ENCODE measurements at places on chromosomes 5 and 9. TPM values are rescaled to one million over a fixed set of nuclear protein-coding genes. Genes with fewer than 3 reads are reported as not detected.
A peak's percentile ranks its signal among the peaks of the same experiment; 100 is the strongest.

GRCh38 chr9:128296340-128297220, 20.5 kb downstream of the SWI5 start:
- DNase-seq, result peak; percentile 19

- DNase-seq, result no peak
Observed at GRCh38 chr9:32866273-32866672, 82.9 kb downstream of the TMEM215 start.

DNA sequence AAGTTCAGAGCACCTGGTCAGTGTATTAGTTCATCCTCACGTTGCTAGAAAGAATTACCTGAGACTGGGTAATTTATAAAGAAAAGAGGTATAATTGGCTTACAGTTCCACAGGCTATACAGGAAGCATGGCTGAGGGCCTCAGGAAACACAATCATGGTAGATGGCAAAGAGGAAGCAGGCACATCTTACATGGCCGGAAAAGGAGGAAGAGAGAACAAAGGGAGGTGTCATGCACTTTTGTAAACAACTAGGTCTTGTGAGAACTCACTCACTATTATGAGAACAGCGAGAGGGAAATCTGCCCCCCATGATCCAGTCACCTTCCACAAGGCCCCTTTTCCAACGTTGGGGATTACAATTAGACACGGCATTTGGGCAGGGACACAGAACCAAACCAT, 28.8 kb upstream of the CAVIN4 start:
- no peak for DNase-seq

- no peak for DNase-seq
Observed at GRCh38 chr9:136965771-136966484, 11.4 kb upstream of the PTGDS start.

- DNase-seq, result no peak
Observed at GRCh38 chr9:113963017-113963620, 87.0 kb downstream of the ZNF618 start.

DNA sequence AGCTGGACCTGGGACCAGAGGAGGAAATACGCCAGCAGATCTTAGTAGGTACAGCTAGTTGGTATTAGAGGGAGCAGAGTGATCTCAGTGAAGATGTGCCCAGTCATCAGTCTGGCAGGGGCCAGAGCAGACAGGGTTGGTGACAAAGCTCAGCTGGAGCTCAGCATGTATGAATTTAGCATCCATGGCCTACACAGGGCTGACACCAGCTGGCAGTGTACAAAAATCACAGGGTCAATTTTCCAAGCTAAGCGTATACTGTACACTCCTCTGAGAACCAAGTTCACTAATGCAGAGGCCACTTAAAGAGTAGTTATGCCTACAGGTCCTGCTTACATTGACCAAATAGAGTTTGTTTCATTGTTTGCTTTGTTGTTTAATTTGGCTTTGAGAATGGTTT, 146.6 kb downstream of the SLC24A2 start:
- DNase-seq, result no peak

DNA sequence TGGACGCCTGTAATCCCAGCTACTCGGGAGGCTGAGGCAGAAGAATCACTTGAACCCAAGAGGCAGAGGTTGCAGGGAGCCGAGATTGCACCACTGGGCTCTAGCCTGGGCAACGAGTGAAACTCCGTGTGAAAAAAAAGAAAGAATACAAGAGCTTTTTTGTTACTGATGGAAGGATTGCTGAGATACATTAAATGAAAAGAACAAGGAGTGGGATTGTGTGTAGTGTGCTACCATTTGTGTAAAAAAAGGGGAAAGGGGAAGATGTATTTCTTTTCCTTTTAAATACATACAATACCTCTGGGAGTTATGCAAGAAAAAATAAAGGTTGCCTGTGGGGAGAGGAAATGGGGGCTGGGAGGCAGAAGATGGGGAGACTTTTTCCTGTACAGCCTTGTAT, 14.7 kb upstream of the GARNL3 start:
- DNase-seq, result no peak

DNA sequence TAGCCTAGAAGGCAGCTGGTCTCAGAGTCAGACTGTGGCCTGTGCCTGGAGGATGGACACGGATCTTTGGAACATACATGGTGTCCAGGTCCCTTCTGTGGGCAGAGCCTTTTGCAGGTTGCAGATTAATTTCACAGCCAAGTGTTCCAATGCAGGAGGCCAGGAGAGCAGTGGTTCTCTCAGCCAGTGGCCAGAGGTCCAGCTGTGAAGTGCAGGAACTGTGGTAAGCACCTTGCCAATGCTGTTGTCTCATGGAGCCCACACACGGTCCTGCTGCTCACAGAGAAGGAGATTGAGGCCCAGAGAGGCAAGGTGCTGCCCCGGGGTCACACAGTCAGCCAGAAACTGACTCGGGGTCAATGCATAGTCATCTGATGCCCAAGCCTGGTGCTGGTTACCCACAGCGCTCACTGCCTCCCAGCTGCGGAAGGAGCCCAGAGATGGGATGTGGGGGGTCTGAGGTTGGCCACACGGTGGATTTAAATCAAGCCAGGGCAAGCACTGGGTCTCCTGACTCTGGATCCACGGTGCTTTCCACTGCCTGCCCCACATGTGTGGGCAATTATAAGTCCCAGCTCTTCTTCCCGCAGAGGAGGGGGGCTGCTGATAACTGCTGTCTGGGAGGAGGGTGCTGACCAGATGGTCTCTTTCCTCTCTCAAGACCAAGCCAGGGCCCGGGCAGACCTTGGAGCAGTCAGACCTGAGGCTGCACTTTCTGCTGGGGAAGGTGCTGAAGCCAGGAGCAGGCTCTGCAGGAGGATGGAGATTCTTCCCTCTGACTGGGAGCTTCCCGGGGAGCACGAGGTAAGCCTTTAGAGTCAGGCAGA, 2.8 kb downstream of the PDGFRB start:
- no peak for DNase-seq

- DNase-seq, result no peak
Observed at GRCh38 chr5:178551059-178551458, 39.1 kb downstream of the COL23A1 start.

- no peak for DNase-seq
Observed at GRCh38 chr5:127935398-127935797, 148.2 kb upstream of the SLC12A2 start.

DNA sequence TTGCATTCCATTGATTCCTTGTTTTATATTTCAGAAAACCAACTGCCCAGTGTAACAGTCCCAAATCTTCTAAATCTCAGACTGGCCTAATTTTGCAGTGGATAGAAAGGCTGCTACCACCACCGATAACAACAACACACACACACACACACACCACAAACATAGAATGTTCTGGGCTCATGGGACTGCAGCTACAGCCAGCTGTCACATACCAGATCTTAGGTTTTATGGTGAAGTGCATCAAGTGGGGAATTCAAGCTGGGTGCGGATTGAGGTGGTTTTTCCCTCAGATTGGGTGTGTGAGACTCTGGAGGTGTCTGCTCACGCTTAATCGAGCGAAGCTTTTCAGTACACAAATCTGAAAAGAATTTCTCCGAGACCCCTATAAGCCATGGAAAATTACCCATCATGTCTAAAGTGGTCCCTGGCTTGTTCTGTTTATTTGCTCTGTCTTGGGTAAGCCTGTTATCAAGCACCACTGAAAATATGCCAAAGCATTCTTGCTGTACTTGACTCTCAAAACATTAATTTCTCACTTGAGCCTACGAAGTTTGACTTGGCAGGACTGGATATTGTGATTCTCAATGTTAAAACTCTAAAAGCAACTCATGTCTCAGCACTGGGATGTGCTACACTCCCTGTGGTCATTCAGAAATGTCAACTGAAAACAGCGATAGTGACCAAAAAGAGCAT, 71.1 kb downstream of the ALDH7A1 start:
- DNase-seq, result no peak

- no peak for DNase-seq
Observed at GRCh38 chr5:36146390-36146789, 5.3 kb downstream of the LMBRD2 start.

DNA sequence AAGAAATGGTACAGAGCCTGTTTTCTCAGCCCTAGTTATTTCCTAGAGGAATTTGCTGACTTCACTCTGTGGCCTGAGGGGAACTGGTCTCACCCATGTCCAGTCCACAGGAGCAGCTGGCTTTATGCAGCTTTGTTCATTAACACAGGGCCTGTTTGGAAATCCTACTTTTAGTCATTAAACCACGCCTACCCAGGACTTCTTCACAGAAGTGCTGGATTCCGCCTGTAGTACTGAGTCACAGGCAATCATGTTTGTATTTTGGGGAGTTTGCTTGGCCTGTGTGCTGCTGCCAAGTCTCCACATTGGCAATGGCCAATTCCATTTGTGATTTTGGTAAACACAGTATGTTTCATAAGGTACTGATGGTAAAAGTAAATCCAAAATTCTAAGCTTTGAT, 52.8 kb downstream of the CTNND2 start:
- DNase-seq, result no peak

GRCh38 chr9:134026981-134027380, 1.7 kb downstream of the BRD3OS start:
- DNase-seq, result no peak

- peak; percentile 82 for DNase-seq
Observed at GRCh38 chr9:4762108-4762885, 21.3 kb upstream of the AK3 start.

- DNase-seq, result no peak
Observed at GRCh38 chr9:132935026-132935425, 9.4 kb downstream of the TSC1 start.

DNA sequence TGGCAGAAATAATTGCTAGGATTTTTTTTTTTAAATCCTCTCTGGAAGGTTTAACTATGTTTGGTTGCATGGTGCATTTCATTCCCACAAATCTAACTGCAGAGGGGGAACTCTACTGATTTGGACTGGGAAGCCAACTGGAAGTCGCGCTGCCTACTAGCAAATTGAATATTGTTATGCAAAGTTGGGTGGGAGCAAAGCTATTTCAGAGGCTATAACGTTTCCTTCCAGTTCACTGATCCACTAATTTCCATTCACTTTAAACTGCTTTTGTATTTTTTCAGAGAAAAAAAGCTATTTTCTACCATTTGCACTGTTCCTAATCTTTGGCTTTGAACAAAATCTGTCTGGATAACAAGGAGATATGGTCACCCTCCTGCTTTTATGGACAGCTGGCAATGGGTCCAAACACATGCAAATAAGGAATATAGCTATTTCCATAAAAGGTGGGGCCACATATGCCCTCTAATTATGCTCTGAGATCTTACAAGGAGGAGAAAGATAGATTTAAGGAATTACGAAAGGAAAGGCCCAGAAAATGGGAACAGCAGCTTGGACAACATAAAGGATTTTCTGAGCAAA, 40.1 kb downstream of the MACIR start:
- DNase-seq, result no peak

- DNase-seq, result no peak
Observed at GRCh38 chr9:109311286-109311685, 9.6 kb downstream of the EPB41L4B start.

GRCh38 chr5:138966236-138966985, 91.3 kb upstream of the LRRTM2 start:
- no peak for DNase-seq

GRCh38 chr5:6704361-6704851, 8.8 kb upstream of the TENT4A start:
- peak; percentile 46 for DNase-seq

DNA sequence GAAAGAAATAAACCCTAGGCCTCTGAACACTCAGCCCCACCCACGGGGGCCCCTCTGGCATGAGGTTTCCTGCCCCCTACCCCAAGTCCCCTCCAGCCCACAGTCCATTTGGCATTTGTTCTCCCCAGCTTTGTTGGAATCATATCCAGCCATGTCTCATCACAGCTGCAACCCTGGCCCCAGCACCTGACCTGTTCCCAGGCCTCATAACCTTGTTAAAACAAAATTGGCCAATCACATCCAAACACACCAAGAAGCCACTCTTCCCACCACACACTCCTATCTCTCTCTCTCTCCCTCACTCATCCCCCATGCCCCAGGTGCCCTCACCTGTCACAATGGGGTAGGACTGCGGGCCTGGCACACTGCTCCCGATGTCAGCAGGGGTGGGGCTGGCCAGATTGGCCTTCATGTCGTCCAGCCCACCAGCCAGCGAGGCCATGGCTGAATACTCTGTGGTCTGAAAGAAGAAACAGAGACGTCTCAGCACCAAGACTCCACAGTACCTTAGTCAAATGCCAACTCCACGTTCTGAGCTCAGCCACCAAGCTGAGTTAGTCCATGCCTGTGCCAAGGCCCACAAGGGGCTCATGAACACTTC, 110.9 kb downstream of the PAX5 start:
- DNase-seq, result no peak

GRCh38 chr5:107577394-107577950, 93.3 kb downstream of the EFNA5 start:
- no peak for DNase-seq

DNA sequence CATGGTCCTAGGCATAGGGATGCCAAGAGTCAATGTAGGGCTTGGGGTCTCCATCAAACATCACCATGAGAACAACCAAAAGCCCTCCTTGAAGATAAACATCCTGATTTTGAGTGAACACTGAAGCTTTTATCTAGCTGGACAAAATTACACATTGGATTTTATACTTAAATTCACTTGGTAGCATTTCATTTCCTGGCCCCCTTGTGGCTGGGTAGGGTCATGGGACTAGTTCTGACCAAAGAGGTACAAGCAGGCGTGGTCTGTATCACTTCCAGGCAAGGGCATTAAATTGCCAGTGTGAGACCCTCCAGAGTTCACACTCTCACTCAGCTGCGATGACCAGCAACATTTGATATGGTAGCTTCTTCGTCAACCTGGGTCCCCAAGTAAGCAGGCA, 320.3 kb downstream of the ACTL7B start:
- DNase-seq, result no peak

DNA sequence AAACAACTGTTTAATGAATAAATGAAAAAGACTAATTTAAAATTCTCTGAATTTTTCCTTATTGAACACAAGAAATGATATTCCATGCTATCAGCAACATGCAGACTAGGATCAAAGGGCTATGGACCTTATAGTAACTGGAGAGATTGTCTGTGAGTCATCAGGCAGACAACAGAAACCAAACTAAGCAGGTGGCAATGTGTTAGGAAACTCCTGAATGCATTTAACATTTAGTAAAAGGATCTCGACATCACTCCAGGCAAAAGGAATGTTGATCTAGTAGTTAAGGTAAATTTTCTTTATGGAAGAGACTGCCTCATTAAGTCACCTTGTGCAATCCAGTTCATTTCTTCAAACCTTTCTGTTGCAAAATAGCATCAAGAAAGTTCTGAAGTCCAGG, 58.4 kb downstream of the ARL15 start:
- DNase-seq, result no peak

TMEM174 gene
- total RNA-seq, result not detected

G3BP1 gene
- total RNA-seq, result 135 TPM

SLC6A7 gene
- total RNA-seq, result not detected

NUDT2 gene
- 25.5 TPM for total RNA-seq

EIF4E1B gene
- not detected for total RNA-seq

LURAP1L gene
- 25.2 TPM for total RNA-seq

RLN2 gene
- total RNA-seq, result not detected

TMEM215 gene
- total RNA-seq, result not detected

COL15A1 gene
- 46.2 TPM for total RNA-seq

PCDHGA9 gene
- 7.5 TPM for total RNA-seq

ZNF483 gene
- 18.7 TPM for total RNA-seq

HTR1A gene
- total RNA-seq, result not detected

ABO gene
- total RNA-seq, result 16.3 TPM
